Activated CD4-positive, alpha-beta T cell treated with anti-CD3 and anti-CD28 coated beads, Interleukin-10, Interleukin-2, amounts not matched to agents 100 ng/mL and 50 ng/mL, durations not matched to agents 16 hours and 8 hours (primary cell): ENCODE measurements at places on chromosomes 2 and 18.

GRCh38 chr18:57798713-57799373 lies 4.3 kb downstream of the ATP8B1 start:
- no peak for DNase-seq

GRCh38 chr2:132754867-132755472 lies 85.0 kb upstream of the LYPD1 start:
- DNase-seq = no peak

GRCh38 chr2:96890726-96891385 lies 21.0 kb upstream of the SEMA4C start:
- DNase-seq = no peak

- no peak for DNase-seq
These were observed 6.8 kb downstream of the MBD2 start for GRCh38 chr18:54217624-54218023.

- DNase-seq = no peak
These were observed 11.5 kb downstream of the TEX44 start for GRCh38 chr2:231604101-231604684.

DNA sequence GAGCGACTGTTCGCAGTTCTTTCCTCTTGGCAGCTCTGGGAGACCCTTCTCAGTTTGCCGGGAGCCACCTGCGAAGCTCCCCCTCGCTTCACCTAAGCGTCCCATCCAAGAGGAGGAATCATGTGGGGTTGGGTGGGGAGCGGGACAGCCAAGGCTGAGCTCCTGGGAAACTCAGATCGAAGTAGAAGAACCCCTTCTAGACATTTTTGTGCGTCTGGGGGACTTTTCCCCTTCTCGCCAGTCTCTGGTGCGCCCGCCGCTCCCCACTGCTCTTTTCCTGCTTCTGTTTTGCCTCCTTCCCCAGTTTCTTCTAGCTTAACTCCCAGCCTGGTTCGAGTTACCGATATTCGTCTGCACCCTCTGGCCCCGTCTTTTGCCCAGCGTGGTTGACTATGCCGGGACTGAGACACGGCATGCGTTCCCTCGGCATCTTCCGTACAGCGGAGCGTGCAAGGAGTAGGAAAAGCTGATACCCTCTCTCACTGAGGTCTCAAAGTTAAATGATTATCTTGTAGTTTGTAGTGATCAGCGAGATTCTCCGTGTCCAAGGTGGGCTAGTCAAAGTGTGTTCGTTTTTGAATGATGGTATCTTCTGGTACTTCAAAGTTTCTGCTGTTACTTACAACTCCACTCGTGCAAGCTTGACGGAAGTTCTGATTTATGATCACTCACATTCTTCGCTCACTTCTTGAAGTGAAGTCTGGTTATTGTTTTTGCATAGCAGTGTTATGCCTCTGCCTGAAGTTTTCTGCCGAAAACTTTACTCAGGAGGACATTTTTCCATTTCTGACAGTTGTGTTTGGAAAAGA lies 664 bp downstream of the CAMKMT start:
- peak; percentile 52 for DNase-seq

DNA sequence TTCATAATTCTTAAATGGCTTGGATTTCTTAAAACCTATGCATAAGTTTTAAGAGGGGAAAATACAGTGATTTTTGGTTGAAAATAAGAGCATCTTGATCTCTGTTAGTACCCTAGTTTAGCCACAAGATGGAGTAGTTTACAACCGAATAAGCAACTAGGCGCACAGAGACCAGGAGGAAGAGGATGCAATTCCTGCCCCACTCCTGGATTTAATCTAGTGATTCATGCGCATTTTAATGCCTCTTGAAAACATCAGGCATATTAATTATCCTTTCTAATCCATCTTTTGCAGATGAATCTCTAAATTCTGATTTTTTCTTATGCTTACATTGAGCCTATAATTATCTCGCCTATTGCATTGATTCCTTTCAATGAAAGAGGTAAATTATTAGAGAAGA lies 76.7 kb downstream of the MRPS9 start:
- peak; percentile 40 for DNase-seq

DNA sequence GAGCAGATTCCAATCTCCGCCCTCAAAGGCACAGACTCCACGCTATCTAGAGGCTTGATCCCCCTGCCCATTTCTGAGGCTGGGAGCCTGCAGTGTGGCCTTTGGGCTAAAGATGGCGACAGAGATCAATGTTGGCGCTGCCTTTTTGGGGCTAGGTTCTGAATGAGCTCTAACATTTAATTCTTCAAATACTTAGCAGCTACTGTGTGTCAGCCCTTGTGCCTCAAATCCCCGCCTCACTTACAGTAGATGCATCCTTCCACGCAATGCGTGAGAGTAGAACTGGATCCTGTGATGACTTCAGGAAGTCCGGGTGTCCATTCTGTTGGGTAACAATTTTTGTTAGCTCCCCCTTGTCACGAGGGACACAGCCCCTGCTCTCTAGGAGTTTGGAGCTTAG lies 12.4 kb downstream of the IL1F10 start:
- peak; percentile 55 for DNase-seq

DNA sequence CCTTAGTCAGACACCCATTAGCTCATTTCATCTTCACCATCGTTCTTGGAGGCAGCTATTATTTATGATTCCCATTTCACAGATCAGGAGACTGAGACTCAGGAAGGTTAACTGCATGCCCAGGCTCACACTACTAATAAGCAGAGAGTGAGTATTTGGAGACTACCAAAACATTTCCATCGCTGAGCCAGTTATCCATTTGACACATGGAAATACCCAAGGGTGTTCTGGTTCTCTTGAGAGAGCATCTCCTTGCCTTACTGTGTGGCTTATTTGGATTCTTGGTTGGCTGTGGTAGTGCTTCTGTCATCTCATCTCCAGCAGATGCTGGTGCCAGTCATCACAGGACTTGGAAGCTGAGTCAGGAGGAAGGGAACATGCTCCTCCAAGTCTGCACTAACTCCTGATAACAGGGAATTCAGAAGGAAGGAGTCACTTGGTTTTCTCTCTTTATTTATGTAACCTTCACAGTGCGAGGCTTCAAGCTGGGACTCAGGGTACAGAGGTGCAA lies 55.2 kb downstream of the RASGRP3 start:
- DNase-seq = no peak

- DNase-seq = no peak
These were observed 64.8 kb upstream of the RBM44 start for GRCh38 chr2:237733677-237734300.
